Activated CD4-positive, alpha-beta T cell treated with anti-CD3 and anti-CD28 coated beads for 36 hours (primary cell): ENCODE measurements at places on chromosomes 11 and 22.

- no peak for DNase-seq
Observed at GRCh38 chr22:45477366-45478107, 25.1 kb upstream of the FBLN1 start.

DNA sequence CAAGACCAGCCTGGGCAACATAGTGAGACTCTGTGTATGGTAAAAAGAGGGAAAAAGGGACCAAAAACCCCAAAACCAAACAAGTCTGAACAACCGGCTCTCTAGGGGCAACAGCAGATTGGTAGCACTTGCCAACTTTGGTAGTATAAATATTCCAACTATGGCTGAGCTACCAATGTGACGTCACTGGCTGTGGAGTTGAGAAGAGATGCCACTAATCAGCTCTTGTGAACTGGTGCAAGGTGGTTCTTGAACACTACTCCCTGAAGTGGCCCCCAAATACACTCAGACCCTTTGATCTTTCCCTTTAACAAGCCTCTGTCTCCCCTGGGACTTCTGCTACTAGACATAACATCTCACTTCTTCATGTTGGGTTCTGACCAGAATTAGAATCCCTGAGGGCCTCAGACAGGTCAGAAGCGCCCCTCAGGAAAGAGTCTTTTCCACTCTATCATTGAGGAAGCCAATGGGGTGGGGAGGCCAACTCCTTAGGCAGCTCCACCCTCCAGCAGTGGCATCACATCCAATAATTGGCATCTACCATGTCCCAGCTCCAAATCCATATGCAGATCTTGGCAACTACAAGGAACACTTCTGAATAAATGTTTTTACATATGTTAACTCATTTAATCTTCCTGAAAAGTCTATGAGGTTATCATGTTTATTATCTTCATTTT is 49.2 kb downstream of the RPL27A start:
- DNase-seq, result no peak

DNA sequence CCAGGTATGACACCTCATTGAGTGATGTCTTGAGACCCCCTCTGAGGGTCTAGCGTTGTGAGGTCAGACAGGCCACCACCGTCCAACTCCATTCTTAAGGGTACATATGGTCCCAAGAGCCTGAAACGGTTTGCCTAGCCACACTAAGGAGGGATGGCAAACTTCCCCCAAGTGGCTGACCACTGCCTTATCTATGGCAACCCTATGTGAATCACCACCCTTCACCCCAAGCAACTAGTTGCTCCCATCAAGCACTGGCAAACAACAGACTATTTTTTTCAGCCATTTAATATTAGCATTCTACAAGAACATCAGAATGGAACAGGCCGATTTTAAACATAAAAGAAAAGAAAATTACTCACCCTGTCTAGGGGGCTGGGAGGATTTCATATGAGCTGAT is 22.8 kb downstream of the THOC5 start:
- DNase-seq, result no peak

GRCh38 chr22:37230673-37231405 is 13.2 kb downstream of the RAC2 start:
- DNase-seq, result peak; percentile 94

GRCh38 chr22:34475886-34476285 is 555.6 kb upstream of the LARGE1 start:
- DNase-seq, result no peak

- DNase-seq, result no peak
Observed at GRCh38 chr22:44019416-44019815, 4.7 kb upstream of the PARVB start.

DNA sequence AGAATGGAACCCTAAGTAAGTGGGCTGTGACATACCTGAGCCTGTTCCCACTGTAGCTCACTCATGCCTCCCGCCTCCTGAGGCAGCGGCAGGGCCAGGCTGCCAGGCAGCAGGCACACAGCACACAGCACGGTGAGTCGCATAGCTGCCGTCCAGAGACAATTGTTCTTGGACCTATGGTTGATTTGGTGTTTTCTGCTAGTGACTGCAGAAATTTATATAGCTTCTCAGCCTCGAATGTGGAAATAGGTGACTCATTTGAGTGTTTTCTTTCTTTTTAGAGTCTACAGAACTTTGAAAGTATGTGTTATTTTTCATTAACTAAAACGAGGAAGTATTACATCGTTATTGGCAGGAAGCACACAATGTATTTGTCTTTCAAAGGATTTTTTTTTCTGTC is at the start of gene MMP7:
TSS of gene MMP7 (minus strand) at position 190 of the 400 bp plus-strand sequence. CDS start at position 143, 47 bp downstream.
- DNase-seq, result peak; percentile 11

DNA sequence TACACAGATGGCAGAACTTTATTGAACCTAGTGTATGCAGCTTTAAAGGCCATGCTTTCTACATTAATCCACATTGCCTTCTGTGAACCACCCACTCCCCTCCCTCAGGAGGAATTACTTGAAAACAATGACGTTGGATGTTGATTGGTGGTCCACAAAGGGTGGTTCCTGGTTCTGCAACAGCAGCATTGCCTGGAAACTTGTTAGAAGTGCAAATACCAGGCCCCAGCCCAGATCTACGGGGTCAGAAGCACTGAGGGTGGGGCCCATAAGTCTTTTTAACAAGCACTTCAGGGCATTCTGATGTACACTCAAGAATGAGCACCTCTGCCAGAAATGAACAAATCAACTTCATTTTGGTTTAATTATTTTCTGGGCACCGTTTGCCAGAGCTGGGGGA is 91.0 kb downstream of the ISX start:
- no peak for DNase-seq

- no peak for DNase-seq
Observed at GRCh38 chr22:36911887-36912661, 1.4 kb upstream of the CSF2RB start.

DNA sequence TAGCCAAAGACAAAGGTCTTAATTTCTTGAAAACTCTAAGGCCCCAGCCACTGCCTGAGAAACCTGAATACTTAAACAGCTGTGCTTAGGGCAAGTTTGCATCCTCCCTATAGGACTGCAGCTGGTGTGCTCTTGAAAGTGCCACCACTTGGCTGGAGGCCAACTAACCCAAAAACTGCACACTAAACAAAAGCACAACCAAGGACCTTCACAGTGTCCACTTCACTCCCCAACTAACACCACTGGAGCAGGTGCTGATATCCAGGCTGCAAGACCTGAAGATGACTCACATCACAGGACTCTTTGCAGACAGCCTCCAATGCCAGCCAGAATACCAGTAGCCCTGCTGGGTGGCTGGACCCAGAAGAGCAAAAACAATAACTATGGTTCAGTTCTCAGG is 357.7 kb upstream of the ARHGAP42 start:
- no peak for DNase-seq

DNA sequence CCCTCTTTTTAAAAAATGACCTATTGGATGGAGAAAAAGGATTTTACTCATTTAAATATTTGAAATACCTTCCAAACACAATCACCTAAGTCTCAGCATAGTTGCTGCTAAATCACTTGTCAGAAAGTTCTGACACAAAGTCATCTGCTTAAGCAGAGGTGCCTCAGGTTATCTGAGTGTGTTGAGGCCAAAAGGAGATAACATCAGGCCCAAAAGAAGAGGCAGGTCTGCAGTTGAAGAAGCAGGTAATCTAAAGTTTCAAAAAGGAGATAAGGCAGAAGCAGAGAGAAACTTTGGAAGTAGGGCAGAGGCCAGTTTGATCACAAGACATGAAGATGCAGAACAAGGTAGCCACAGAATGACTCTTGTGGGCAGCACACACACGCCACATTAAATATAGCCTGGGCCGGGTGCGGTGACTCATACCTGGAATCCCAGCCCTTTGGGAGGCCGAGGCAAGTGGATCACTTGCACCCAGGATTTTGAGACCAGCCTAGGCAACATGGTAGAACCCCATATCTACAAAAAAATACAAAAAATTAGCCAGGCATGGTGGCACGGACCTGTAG is 175.7 kb upstream of the API5 start:
- no peak for DNase-seq

DNA sequence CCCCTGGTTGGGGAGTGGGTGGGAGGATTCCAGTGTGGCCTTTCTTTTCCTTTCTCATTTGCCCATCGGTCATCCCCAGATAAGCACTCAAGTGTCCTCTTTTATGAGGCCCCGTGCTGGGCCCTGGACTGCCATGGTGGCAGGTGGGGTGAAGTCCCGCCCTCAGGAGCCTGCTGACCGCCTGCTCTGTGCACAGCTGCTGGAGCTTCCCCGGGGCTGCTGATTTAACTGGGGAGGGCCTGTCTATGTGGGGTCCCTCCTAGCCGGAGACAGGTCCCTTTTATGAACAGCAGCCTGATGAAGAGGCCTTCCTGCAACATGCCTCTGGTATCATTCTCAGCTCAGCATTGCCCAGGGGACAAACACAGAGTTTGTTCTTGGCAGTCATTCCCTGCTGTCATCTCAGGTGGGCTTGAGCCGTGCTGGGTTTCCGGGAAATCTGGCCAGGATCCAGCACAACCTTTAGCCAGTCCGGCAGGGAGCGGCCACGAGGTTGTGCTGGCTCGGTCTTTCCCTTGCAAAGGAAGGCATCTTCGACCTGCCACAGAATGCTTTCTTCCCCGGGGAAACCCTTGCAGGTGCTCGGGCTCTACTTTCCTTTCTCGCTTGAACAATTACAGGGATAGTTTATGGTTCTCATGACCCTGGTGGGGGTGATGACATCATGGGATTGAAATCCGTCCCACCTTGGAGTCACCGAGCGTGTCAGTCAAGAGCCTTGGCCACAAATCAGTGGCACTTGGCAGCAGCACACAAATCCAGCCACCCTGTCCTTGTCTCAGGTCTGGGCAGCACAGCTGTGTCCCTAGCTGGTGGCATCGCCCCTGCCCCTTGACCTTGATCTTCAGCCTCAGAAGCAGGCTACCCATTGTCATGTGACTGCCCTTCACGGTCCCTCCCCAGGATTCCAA is 20.1 kb downstream of the ST14 start:
- no peak for DNase-seq

GRCh38 chr11:123286761-123287160 is 91.7 kb upstream of the CLMP start:
- no peak for DNase-seq

GRCh38 chr11:12286606-12287005 is 90.8 kb upstream of the PARVA start:
- no peak for DNase-seq

GRCh38 chr11:77038825-77039326 is 4.7 kb downstream of the B3GNT6 start:
- DNase-seq, result no peak

- DNase-seq, result no peak
Observed at GRCh38 chr11:131481971-131482370, 111.6 kb downstream of the NTM start.

DNA sequence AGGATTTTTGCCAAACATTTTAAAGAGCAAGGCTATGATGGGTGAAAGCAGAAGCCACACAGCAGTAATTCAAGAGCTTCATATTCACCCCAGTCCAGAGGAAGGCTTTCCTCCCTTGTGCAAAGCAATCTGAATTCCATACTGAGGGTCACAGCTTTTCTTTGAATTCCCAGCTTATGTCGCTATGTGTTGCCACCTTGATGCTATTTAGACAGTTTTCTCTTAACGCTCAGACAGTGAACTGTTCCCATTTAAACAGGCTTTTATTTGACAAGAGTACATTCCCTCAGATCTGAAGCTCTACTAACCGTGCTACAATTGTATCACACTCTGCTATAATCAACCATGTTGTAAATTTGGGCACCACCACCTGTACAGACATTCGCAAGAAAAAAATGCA is 279.7 kb downstream of the CADM1 start:
- DNase-seq, result no peak

DNA sequence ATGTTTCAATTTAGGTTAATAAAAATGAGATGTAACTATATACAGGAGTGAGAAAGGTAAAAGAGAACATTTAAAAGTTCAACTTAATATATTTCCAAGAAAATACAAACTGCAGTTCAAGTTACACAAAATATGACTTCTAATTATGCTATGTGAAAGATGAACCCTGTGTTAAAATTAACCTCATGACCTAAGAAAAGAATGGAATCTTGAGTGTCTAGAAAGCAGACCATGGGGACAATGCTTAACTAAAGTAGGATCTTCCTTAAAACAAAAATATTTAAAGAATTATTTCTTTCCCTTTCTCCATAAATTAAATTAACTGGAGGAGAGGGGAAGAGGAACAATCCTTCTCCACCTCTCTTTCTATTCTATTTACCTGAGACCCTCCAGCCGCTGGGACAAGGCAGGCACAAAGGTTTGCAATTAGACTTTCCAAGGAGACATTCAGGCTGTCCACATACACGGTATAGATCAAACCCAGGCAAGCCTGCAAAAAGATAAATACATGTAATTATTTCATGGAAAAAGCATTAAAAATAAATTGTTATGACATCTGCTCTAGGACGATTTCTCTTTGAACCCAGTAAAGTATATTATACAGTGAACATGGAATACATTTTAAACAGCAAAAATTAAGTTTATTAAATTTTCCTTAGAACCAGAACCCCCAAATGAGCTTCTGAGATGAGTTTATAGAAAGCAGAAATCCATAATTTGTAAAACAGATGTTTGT is 264.5 kb downstream of the SBF2 start:
- DNase-seq, result no peak

GRCh38 chr11:65389294-65389980 is 3.0 kb downstream of the FRMD8 start:
- DNase-seq, result no peak

DNA sequence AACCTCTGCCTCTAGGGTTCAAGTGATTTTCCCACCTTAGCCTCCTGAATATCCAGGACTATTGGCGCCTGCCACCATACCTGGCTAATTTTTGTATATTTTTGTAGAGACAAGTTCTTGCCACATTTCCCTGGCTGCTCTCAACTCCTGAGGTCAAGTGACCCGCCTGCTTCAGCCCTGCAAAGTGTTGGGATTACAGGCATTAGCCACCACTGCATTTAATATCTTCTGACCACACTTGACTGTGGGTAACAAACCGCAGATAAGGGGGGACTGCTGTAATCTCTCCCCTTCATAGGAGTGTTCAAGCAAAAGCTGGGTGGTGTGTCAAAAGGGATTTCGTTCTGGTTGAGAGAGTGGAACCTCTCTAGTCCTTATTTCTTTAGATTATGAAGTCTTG is 53.4 kb downstream of the GRAMD1B start:
- no peak for DNase-seq

GRCh38 chr22:39565414-39565944 is 5.1 kb upstream of the CACNA1I start:
- no peak for DNase-seq
